ENCODE measurements at places on chromosomes 6 and 20.

DNA sequence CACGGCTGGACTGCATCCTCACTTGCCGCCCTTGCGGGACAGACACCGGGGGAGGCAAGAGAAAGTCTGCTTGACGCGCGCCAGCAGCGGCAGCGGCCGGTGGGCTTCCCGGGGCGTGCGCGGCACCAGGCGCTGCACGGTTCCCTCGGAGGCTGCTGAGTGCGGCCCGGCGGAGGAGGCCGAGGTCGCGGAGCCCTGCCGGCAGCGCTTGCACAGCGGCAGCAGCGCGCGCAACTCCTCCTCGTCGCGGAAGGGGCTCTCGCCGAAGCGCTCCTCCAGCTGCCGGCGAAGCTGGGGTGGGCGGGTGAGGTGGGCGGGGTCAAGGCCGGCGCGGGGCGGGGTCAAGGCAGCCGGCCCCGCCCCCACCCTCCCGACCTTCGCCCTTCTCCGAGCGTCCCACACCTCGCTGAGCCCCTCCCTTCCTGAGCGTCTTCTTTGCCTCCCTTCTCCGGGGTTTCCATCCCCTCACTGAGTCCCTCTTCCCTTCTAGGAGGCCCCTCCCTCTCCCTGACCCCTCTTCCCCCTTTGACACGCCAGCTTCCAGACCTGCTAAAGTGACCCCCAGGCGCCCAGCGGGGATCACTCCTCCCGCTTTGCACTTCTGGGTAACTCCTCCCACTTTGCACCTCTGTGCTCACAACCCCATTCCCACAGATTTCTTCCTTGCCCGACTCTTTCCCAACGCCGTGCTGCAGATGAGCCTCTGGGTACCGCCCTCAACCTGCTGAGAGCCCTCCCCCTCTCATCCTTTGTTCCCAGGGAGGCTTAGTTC lies 8.8 kb downstream of the DUSP15 start:
- peak; percentile 94 for DNase-seq

- no peak for DNase-seq
Measured at GRCh38 chr6:82249381-82250253, 2.1 kb upstream of the IBTK start.

GRCh38 chr20:45892828-45893500 lies 1.8 kb downstream of the CTSA start:
- no peak for DNase-seq

GRCh38 chr6:131367206-131367873 lies 205.7 kb upstream of the ARG1 start:
- DNase-seq = no peak

- DNase-seq = no peak
Measured at GRCh38 chr6:140744659-140745320, 1370.3 kb upstream of the CITED2 start.

DNA sequence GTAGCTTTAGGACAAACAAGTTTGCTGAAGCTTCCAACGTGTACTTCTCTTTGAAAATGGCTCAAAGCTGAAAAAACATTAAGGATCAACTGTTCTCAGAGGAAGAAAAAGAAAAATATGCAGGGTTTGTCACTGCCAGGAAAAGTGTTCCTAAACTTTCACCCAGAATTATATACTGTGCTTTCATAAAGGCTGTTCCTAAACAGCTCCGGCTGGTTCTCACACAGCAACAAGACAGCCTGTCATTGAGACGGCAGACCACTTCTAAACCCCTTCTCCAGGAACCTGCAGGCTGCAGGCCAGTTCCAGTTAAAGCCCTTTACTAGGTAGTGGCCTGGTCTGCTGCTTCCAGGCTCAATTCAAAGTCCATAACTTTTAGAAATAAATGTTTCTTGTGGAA lies 97.4 kb upstream of the SOX4 start:
- no peak for DNase-seq

- DNase-seq = no peak
Measured at GRCh38 chr6:139239064-139239463, 52.7 kb downstream of the TXLNB start.

GRCh38 chr20:45911486-45912343 lies at the start of gene PLTP:
TSS of gene PLTP (minus strand) at chr20:45912155. CDS start at chr20:45911452, 703 bp downstream.
- DNase-seq = peak; percentile 89

- no peak for DNase-seq
Measured at GRCh38 chr6:97473979-97474378, 191.0 kb upstream of the MMS22L start.

- no peak for DNase-seq
Measured at GRCh38 chr6:45921691-45922281, 93.9 kb downstream of the CLIC5 start.

GRCh38 chr6:89984926-89985750 lies 90.9 kb downstream of the GJA10 start:
- DNase-seq = peak; percentile 83

GRCh38 chr6:15269011-15269410 lies 23.1 kb downstream of the JARID2 start:
- no peak for DNase-seq

DNA sequence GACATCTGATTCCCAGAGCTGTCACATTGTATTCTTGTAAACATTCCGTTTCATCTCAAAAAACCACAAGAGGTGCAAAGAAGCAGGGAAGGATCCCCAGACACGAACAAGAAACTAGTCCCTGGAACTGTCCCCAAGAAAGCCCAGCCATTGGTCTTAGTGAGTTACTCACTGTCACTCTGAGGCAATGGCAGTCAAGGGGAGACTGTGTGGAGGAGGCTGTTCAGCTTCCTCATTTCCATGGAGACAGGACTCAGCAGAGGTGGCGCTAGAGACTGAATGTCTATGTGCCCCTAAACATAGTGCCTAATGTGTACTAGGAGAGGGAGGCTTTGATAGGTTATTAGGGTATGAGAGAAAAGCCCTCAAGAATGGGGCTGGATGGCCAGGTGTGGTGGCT lies 11.1 kb downstream of the ULBP1 start:
- DNase-seq = no peak
